ENCODE measurements at places on chromosomes 1 and 21. TPM values are rescaled to one million over a fixed set of nuclear protein-coding genes. Genes with fewer than 3 reads are reported as not detected.

Gene COG2
- polyA plus RNA-seq: 12.7 TPM

Gene PTCH2
- polyA plus RNA-seq: 1.8 TPM

Gene OR6N1
- polyA plus RNA-seq: not detected

Gene PROX1
- polyA plus RNA-seq: 8.9 TPM

Gene BCAR3
- polyA plus RNA-seq: 6.1 TPM

Gene LENEP
- not detected for polyA plus RNA-seq

Gene HPCA
- polyA plus RNA-seq: 5.2 TPM

Gene CRYAA
- not detected for polyA plus RNA-seq

Gene TINAGL1
- polyA plus RNA-seq: 45.2 TPM

Gene A3GALT2
- polyA plus RNA-seq: not detected

Gene LCE1D
- not detected for polyA plus RNA-seq

Gene TRABD2B
- polyA plus RNA-seq: 2.9 TPM

Gene CYB5RL
- polyA plus RNA-seq: 3.7 TPM

Gene DISC1
- polyA plus RNA-seq: 0.91 TPM

Gene CRP
- polyA plus RNA-seq: 33.6 TPM

Gene FCRL4
- not detected for polyA plus RNA-seq

Gene TFF2
- 19.6 TPM for polyA plus RNA-seq

Gene FCRL6
- 0.19 TPM for polyA plus RNA-seq

Gene KRTAP19-1
- not detected for polyA plus RNA-seq

Gene FHAD1
- 0.75 TPM for polyA plus RNA-seq

Gene AADACL4
- not detected for polyA plus RNA-seq

Gene NID1
- 4.3 TPM for polyA plus RNA-seq

Gene MSH4
- 0.19 TPM for polyA plus RNA-seq

Gene TACSTD2
- 132 TPM for polyA plus RNA-seq

Gene RGS7
- 0.34 TPM for polyA plus RNA-seq

Gene SLC30A2
- 24.1 TPM for polyA plus RNA-seq

Gene CFHR4
- not detected for polyA plus RNA-seq

Gene FMO1
- polyA plus RNA-seq: 0.87 TPM

Gene UBL4B
- polyA plus RNA-seq: not detected

Gene SPRR2G
- polyA plus RNA-seq: not detected

Gene IL24
- not detected for polyA plus RNA-seq

Gene CELA2B
- polyA plus RNA-seq: 203 TPM

Gene ADAM30
- not detected for polyA plus RNA-seq

Gene VSIG8
- 0.16 TPM for polyA plus RNA-seq

All from pancreas (tissue), 10 donors.